Pulmonary artery endothelial cell (primary cell): ENCODE measurements at places on chromosomes 7 and 10. TPM values are rescaled to one million over a fixed set of nuclear protein-coding genes. Genes with fewer than 3 reads are reported as not detected.

SPACDR gene
- total RNA-seq = 1.2 TPM in 2 replicates

DNA sequence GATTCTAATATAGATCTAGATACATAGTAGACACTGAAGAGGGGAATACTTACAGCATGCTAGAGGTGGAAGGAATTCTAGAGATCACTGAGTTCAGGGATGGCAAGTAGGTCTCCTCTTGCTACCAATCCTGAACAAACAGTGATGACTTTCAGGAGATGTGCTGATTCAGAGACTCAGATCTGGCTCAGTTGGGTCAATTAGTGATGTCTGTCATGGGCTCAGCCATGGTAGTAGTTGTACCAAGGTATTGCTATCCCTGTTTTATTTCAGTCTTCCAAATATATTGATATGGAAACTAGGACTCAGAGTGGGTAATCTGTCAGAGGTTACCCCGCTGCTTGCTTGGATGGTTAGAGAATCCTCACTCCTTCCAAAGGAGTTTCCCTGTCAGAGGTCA lies 38.5 kb downstream of the UNC5B start:
- no peak for DNase-seq

DNA sequence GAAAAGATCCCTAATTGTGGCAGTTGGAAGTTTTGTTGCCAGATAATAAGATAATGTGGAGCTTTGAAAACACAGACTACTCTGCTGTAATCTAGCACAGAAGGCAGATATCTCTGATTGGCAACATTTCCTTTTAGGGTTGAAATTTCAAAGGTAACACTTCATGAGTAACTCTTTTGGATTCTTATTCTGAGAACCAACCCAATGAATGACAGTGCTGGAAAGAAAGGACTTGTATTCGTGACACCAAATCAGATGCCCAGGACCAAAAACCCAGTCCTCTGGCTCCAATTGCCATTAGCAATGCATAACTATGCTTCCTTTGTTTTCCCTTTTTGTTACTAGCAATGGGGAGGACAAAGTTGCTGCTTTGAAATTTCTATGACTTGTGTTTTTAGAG lies 41.0 kb upstream of the ELMO1 start:
- no peak for DNase-seq

DNA sequence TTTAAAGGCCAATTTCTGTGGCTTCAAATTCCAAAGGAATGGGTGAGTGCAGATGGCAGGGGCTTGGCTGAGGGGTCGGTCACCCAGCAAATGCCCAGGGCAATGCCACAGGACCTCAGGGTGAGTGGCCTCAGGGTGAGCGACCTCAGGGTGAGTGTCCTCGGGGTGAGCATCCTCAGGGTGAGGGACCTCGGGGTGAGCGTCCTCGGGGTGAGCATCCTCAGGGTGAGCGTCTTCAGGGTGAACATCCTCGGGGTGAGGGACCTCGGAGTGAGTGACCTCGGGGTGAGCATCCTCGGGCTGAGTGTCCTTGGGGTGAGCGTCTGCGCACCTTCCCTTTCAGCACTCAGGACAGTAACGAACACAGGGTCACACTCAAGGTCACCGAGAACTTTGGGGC lies 59.2 kb downstream of the ADARB2 start:
- DNase-seq = no peak

GRCh38 chr7:69962186-69963065 lies 364.2 kb downstream of the AUTS2 start:
- no peak for DNase-seq

GRCh38 chr10:51369903-51370302 lies 295.6 kb downstream of the PRKG1 start:
- DNase-seq = no peak

DNA sequence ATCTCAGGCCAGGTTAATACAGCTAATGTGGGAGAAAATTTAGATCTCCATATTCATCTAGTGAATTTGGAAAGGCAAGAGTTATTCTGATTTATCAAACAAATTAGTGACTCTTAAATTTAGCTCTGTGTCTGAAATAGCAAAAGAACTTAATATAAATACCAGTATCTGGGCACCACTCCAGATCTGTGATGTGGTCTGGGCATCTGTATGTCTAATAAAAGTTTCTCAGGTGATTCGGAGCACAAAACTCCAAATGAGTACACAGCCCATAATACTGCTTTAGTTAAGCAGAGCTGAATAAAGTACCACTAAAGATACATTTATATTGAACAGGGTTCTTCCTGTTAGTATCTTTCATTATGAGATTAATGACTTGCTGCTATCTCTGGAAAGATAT lies 261.4 kb downstream of the BAMBI start:
- no peak for DNase-seq

WBP1L gene
- 46.8 and 72.1 TPM in 2 replicates for total RNA-seq

DNA sequence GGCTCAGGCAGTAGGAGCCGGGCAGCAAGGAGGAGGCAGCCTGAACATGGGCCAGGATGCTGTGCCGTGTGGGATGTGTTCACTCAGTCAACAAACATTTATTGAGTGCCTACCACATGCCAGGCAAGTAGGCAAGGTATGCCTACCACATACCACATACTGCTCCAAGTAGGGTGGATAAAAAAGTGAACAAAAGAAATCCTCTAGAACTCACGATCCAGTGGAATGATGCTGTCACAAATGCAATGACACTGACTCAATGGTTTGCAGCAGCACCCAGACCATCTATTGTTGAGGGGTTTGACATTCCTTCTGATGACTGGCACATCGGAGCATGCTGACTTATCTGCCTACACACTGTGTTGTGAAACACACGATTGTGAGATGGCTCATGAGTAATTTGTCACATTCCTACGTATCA lies 413.5 kb downstream of the NRG3 start:
- DNase-seq = no peak

DNA sequence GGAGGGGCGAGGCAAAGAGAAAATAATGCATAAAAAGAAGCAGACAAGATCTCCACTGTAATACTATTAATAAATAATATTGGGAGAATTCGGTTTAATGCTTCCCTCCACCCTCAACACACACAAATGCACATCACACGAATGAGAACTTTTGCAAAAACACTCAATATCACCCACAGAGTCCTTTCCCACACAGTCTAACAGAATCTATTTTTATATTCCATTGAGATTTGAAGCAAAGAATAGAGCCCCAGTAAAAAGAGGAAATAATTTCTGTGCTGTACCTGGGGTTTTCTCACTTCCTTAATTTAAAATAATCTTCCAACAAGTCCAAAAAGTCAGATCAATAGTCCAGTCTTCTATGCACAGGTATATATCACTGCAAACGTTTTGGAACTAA lies 17.0 kb downstream of the PIK3AP1 start:
- no peak for DNase-seq

DNA sequence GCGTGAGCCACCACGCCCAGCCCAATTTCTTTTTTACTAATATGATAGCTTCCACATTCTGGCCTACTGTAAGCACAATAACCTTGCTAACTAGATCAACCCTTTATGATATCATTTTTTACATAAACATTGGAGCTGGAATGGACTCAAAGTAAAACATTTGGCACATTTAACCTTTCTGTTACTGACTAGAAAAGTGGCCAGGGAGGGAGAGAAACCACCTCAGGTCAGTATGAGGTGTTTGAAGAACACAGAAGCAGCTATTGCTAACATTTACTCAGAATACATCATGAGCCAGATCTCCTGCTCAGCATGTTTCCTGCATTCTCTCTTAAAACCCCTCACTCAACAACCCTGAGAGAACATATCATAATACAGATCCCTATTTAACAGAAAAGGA lies 27.3 kb downstream of the SGMS1 start:
- DNase-seq = no peak

- no peak for DNase-seq
These were observed 171.1 kb downstream of the FAM107B start for GRCh38 chr10:14603534-14604102.

GRCh38 chr10:123614888-123615287 lies 51.3 kb upstream of the GPR26 start:
- DNase-seq = no peak

- no peak for DNase-seq
These were observed 288.4 kb downstream of the KCNMA1 start for GRCh38 chr10:77349226-77349625.

DNA sequence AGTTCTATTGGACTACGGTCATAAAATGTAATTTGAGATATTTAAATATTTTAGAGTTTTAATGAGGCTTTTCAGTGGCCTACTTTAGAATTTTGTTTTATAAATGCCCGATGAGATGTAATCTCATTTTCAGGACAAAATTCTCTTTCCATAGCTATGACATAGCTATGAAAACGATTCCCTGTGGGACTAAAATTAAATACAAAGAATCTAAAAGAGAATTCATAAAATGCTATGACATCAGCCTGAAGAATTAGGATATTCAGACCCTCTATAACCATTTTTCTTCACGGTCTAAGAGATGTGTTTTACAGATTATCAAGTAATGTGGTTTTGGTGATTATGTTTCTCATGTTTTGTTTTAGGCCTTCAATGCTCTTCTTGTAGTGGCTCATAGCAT lies 48.2 kb upstream of the ODAD2 start:
- DNase-seq = no peak

ANKRD7 gene
- total RNA-seq = 0.13 and 0.21 TPM in 2 replicates

ZNF277 gene
- 32.3 and 45.1 TPM in 2 replicates for total RNA-seq

- no peak for DNase-seq
These were observed 42.7 kb downstream of the GNAT3 start for GRCh38 chr7:80468931-80469714.

DNA sequence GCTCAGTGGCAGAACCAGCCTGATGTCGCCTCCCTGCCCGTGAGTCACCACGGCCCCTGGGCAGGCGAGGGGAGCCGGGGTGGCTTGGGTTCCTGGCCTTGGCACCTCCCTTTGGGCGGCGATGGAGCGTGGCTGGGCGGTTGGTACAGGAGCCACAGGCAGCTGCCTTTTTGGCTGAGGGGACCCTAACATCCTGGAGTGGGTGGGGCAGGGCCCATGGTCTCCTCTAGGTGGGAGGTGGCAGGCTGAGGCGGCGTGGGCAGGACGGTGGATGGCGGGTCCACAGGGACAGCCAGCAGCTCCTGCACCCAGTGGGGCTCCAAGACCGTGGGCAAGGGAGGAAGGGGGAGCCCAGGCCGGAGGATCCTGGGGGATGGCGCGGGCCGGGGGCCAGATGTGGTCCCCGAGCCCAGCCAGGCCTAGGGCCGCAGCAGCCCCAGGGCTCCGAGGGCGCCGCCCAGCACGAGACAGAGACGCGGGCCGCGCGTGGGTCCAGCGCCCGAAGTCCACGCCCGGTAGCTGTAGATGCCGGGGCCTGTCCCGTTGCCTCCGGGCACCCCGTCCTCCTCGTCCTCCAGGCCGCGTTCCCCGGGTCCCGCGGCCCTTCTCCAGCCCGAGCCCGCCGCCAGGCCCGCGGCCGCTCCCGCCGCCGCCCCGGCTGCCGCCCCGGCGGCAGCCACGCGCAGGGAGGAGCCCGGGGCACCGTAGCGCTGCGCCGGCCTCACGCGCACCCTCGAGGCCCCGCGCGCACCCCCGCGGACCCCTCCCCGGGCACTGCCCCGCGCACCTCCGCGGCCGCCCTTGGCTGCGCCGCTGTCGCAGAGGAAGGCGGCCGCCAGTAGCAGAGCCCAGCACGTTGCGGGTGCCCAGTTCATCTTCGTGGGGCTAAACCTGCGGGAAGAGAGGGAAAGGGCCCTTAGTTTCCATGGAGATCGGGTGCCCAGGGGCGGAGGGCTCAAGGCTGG lies 1.3 kb downstream of the SPRN start:
- DNase-seq = no peak

GRCh38 chr7:147990942-147991341 lies 599.6 kb upstream of the C7orf33 start:
- DNase-seq = no peak

GRCh38 chr7:25025218-25025671 lies 45.3 kb upstream of the OSBPL3 start:
- peak; percentile 64 for DNase-seq

STAG3 gene
- 0.13 and 0.42 TPM in 2 replicates for total RNA-seq

INSYN2A gene
- not detected in 2 replicates for total RNA-seq

DNA sequence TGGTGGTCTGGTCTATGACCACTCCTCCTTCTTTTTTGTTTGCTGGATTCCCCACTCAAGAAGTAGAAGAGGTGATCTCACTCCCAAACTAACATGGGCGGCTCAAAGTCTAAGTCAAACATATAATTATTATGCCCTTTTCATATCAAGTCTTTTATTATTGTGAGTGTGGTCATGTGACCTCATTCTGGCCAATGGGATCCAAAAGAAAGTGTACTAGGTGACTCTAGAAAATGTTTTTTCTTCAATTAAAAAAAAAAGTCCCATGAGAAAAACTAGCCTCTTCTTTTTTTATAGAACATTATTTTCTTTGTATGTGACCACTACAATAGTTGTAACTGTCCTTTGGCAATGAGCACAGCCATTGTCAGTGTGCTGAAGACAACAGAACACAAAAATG lies 772.7 kb downstream of the KCNMA1 start:
- DNase-seq = no peak

DNA sequence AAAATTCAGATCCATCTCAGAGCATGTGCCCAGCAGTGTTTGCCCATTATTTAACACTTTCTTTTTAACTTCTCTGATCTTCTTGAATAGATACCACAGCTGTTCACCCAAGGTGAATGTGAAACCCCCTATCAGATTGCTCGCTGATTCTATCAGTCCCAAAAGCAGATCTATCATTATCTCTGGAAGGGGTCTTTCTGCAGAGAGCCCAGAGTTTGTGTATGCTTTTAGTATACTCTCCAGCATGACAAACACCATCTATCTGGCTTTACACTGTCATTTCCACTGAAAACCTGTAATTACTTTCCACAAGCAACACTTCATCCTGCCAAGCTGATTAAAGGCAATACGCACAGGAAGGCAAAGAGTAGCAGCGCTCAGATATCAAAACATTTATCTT lies 168.2 kb downstream of the CACNA2D1 start:
- DNase-seq = no peak

DNA sequence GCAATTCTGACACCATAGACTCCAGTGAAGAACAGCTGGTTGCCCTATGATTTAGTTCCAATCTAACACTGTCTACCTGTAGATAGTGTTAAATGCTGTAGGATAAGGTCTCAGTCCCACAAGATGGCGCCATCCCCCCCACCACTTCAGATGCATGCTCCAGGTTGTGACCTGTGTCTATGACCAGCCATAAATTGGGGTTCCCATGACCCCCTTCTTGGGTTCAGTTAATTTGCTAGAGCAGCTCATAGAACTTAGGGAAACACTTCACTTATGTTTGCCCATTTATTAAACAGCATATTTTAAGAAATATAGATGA lies 13.1 kb downstream of the CCSER2 start:
- DNase-seq = no peak

IMPDH1 gene
- total RNA-seq = 88.2 and 100 TPM in 2 replicates

GRCh38 chr7:152076940-152077933 lies 51.8 kb downstream of the GALNT11 start:
- DNase-seq = no peak

- no peak for DNase-seq
These were observed 8.7 kb downstream of the DUSP5 start for GRCh38 chr10:110506448-110506847.

GRCh38 chr7:134866617-134867016 lies 87.2 kb downstream of the CALD1 start:
- peak; percentile 36 for DNase-seq

GRCh38 chr10:114073395-114074186 lies 29.9 kb downstream of the ADRB1 start:
- no peak for DNase-seq
